ENCODE measurements at places on chromosomes 4 and X.

DNA sequence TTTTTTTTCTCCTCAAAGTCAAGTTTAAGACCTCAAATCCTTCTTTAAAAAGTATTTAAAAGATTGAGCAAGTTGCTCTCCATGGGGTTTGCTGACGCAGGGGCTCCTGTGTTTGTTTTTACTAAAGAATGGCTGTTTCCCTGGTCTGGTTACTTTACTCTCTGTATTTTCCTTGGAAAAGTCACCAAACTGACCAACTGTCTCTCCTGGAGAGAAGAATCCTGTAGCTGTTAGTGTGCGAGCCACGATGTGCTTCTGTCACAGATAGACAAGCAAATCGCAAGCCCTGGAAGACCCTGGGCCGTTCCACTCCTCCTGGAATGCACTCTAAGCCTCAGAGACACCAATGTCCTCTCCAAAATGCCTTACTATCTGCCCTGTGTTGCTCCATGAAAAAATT lies 212.1 kb downstream of the CHIC2 start:
- DNase-seq, result no peak

- DNase-seq, result no peak
These were observed 81.1 kb downstream of the ATP11C start for GRCh38 chrX:139851730-139852129.

- DNase-seq, result no peak
These were observed 64.0 kb downstream of the SMAD1 start for GRCh38 chr4:145545538-145546174.

- DNase-seq, result peak; percentile 73
These were observed 28.7 kb upstream of the RBMX start for GRCh38 chrX:136909119-136909705.

GRCh38 chrX:39955625-39956024 lies 142.1 kb downstream of the BCOR start:
- DNase-seq, result no peak

DNA sequence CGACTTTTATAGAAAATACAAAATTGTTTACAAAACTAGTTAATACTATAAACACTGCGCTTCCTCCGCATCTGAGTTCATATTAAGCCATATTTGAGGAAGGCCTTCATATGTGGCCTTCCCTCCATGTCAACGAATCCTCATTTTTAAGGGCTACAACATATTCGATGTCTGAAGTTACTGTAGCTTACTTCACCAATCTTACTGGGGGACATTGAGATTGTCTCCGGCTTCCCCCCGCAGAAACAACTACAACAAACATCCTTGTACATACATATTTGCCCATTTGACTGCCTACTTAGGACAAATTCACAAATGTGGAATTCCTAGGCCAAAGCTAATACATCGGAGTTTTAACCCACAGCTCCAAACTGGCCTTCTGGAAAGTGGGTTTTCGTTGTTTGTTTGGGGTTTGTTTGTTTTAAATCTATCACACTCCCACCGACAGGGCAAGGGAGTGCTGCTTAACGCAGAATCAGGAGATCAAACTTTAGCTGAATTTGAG lies 581 bp upstream of the FAM114A1 start:
- DNase-seq, result no peak

DNA sequence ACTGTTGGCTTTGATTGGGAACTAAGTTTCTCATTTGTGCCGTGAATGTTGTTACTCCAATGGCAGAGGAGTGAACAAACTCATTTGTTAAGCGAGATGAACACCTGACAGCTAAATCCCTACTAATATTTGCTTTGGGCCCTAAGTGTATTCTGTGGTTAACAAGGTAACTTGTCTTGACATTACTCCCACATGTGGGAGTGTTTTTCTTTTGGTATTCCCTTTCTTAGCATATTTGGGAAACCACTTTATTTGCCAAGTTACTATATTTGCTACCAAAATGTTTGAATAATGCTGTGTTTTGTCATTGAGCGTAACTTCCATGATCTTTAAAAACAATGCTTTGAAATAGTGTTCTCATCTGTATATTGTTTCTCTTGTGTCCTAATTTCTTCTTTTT lies 82.5 kb downstream of the ARHGAP10 start:
- no peak for DNase-seq

DNA sequence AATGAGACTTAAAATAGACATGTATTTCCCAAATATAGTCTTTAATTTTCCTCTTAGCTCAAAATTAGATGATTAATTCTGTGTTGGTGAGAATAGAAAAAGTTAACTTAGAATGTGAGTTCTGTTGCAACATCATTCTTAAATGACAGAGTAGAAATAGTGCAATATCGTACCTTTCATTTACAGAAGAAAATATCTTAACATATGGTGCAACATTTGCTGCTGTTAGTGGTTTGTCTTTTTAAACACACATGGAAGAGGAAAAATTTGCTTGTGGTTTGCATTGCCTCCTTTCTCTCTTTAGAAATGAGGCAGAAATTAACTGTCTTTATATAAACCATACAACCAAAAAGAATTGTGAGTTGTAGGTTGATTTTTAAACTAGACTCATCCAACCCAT lies 39.3 kb upstream of the FHDC1 start:
- no peak for DNase-seq

- DNase-seq, result no peak
These were observed 1230.3 kb downstream of the RPA4 start for GRCh38 chrX:98114021-98114420.

DNA sequence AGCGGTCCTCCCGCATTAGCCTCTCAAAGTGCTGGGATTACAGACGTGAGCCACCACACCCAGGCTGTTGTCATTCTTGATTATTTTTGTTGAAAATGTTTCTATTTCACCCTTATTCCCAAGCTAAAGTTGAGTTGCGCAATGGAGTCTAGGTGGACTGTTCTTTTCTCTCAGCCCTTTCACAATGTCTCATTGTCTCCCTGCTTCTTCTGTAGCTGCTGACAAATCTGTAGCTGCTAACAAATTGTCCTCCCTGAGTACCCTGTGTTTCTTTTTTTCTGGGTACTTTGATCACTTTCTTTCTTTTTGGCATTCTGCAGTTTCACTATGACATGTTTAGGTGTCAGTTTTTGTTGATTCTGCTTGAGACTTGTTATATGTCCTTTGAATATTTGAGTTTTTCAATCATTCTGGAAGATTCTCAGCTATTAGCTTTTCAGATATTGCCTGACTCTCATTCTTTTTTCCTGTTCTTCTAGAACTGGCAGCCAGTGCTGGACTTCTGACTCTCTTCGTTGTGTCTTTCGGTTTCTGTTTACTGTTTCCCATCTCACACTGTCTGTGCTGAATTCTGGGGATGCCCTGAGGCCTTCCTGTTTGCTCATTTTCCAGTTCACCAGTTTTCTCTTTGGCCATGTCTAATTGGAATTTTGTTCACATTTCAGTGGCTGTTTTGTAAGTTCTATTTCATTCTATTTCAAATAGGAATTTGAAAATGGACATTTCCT lies 6.6 kb downstream of the ABCD1 start:
- no peak for DNase-seq

Measured in stimulated activated CD4-positive, alpha-beta T cell treated with anti-CD3 and anti-CD28 coated beads, Interleukin-4, amount 100 ng/mL, for 24 hours (primary cell).